ENCODE measurements at places on chromosomes 3 and 15. TPM values are rescaled to one million over a fixed set of nuclear protein-coding genes. Genes with fewer than 3 reads are reported as not detected.
A peak's percentile ranks its signal among the peaks of the same experiment; 100 is the strongest.

DNA sequence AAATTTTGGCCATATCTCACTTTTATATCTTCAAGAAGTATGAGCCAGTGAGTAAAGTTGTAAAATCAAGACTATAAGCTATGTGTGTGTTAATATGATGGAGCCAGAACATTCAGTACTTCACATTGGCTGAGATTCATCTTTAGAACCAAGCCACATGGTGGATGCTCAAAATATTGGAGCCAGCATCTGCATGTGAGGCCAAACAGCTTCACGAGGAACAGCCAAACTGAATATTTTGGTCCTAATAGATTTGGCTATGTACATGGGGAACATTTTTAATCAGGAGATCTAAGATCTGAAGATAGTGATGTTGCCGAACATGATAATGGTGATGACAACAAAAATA lies 1089.8 kb downstream of the TUSC7 start:
- no peak for DNase-seq

DNA sequence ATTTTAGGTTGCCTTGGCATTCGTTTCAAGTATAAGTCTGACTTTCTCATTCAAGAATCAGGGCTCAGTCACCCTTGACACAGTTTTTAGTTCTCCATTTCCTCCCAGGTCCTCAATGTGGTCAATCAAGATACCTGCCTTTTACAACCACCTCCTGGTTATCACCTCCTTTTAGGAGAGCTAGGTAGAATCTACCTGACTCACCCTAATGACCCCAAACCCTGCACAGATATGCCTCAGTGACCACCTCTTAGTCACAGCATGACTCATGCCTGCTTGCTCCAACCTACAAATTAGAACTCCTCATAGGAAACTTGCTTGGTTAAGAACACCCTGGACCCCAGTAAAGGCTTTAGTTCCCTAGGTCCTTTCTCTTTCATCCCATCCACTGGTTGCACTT lies 22.5 kb downstream of the DMXL2 start:
- no peak for DNase-seq

GRCh38 chr3:105767776-105768175 lies 101.0 kb downstream of the CBLB start:
- DNase-seq: no peak

DNA sequence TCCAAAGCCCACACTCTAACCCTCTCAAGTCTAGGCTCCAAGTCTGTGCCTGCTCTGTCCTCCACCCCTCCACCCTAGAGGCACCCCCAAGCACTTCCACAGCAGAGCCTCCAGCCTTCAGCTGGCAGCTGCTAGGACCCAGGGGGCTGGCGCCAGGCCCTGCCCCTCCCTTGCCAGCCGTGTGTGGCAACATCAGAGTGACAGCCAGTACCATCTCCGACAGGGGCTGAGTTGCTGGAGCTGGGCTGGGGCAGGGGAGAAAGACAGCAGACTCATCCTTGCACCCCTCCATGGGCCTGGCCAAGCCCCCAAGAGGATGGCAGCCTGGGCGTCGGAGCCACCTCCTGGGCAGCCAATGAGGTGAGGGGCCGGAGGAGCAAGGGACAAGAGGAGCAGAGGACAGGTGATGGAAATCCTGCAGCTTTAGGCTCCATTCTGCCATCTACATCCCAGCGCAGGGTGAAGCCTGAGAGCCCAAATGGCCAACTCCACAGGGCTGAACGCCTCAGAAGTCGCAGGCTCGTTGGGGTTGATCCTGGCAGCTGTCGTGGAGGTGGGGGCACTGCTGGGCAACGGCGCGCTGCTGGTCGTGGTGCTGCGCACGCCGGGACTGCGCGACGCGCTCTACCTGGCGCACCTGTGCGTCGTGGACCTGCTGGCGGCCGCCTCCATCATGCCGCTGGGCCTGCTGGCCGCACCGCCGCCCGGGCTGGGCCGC lies at the start of gene GPR62:
Gene GPR62, plus strand, starts transcription at position 207 of the 718 bp plus-strand sequence. Its CDS starts 272 bp downstream, at position 479.
- DNase-seq: peak; percentile 63

DNA sequence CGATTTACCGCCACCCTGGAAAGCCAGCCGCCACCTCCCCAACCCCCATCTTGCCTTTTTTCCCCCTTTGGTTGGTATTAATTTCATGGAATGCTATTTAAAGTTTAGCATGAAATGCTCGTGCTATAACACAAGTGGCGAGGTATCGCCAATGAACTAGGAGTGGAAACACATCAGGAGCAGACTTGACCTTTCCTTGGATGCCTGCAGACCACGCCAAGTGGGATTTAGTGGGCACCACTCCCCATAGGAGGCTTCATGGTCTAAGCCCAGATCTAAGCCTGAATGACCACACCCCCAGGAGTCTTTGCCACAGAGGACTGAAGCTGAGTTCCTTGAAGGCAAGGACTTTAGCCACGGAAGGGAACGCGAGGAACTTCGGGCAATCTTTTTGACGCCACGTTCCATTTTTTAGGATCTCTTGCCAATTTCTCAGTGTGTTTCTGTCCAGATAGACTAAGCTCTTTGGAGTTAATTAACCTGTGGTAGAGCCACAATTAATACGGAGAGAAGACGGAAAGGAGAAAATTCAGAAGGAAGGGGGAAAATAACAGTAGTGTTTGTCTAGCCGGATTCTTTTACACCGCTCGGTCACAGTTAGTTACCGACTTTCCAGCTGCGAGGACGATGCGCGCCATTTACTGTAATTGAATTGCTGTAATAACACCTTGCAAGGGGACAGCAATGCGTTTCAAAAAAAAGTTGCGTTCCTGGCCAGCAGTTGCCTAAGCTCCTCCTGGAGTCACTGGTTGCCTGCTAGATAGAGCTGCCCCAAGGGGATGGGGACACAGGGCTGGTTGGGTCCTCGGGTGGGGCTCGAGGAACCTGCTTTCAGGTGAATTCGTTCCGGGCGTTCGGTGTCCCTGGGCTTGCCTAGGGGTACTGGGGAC lies 37.1 kb downstream of the NR2F2 start:
- no peak for DNase-seq

The ZNF860 gene
- 0.27 TPM for total RNA-seq

The EBLN2 gene
- 0.87 TPM for total RNA-seq

The SOX14 gene
- not detected for total RNA-seq
